Stimulated activated CD4-positive, alpha-beta T cell treated with anti-CD3 and anti-CD28 coated beads, Interleukin-1b, Interleukin-23, amount 100 ng/mL, for 48 hours (primary cell): ENCODE measurements at places on chromosomes 13 and 19.

- no peak for DNase-seq
These were observed 14.7 kb downstream of the LACC1 start for GRCh38 chr13:43894438-43894837.

- no peak for DNase-seq
These were observed 4.2 kb upstream of the AP1M1 start for GRCh38 chr19:16193466-16193865.

DNA sequence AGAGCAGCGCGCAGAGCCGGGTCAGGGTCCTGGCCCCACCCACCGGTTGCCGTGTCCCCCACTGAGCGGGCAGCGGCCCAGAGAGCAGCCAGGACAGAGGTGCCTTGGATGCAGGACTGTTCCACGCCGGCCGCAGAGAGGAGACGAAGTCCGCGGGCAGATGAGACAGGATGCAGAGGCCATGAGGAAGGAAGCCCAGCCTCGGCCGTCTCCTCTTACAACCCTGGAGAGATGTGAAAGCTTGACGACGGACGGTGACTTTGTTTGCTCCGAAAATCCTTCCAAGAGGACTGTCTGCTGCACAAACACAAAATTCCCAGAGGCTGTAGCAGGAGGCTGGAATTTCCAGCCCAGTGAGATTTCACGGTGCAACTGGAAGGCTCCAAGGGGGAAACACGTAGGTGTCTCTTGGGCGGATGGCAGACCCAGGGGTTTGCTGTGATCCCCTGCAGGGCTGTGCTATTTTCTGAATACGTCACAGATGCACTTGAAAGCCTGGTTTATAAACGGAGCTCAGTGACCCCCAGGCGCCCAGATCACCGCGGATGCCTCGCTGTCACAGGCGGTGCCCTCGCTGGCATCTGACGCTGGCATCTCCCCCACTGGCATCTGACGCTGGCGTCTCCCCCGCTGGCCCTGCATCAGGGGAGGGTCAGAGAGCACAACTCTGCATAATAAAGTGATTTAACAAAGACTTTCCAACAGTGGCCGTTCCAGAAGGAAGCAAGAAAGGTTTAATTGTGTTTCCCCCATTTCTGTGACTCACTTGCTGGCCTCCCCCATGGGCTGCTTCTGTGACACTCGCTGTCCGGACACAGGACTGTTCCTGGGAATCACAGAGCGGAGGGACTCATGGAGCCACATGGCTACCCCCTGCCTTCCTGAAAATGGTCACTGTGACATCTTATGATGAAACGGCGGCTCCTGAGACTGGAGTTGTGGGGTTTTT is 62.0 kb upstream of the C13orf46 start:
- DNase-seq: no peak

DNA sequence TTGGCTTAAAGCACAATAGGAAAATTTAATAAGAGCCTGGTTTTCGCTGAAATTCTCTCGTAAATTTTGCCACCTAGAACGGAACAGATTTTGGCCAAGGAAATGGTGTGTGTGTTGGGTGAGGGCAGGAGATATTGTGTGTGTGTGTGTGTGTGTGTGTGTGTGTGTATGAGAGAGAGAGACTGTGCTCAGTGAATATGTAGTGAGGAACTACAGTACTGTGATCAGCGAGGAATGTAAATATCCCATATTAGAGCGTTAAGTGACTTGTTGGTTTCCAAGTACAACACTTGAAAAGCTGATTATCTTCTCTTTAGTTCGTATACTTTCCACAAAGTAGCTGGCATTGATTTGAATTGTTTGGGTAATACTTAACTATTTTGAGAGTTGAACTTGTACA is 738.9 kb downstream of the PCDH9 start:
- no peak for DNase-seq

GRCh38 chr19:36112678-36113077 is 1.7 kb downstream of the OVOL3 start:
- DNase-seq: no peak

DNA sequence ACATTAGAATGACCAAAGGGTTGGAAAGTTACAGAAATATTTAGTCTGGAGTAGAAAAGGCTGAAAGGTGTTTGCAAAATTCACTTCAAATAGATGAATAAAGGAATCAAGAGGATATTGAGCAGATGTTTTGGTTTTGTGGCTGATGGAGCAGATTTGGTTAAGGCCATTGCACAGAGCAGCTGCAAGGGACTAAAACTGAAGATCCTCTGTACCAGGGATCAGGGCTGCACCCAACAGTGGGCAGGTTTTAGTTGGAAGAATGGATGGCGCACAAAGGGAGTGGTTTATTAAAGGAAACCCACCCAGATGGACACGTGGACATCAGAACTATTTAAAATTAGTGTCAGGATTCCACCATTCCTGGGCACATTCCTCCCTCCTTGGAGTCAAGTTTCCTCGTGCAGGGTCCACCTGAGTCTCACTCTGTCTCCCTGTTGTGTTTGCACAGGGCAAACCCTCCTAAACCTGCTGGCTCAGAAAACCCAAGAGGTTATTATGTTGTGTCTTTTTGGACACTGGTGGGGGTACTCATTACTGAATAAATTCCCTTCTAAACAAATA is 9.2 kb upstream of the UBAC2 start:
- no peak for DNase-seq

GRCh38 chr13:82407321-82407720 is 1475.0 kb downstream of the SLITRK1 start:
- DNase-seq: no peak

DNA sequence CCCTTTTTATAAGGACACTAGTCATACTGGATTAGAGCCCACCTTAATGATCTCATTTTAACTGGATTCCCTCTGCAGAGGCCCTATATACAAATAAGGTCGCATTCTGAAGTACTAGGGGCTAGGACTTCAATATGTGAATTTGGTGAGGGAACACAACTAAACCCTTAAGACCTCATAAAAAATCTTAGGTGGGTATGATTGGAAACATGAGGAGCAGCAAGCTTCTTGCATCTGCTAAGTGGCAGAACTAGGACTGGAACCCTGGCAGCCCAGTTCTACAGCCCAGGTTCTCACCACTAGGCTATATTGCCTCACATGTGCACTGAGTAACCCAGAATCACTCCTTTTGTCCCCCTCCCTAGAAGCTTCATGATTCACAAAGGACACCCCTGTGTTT is 17.1 kb upstream of the GRWD1 start:
- DNase-seq: no peak

- no peak for DNase-seq
These were observed 59.9 kb upstream of the DOCK9 start for GRCh38 chr13:99037756-99038155.

- DNase-seq: peak; percentile 42
These were observed 1.6 kb downstream of the PKN1 start for GRCh38 chr19:14434543-14435319.

GRCh38 chr19:46191972-46192371 is 37.6 kb upstream of the IGFL1 start:
- DNase-seq: no peak

DNA sequence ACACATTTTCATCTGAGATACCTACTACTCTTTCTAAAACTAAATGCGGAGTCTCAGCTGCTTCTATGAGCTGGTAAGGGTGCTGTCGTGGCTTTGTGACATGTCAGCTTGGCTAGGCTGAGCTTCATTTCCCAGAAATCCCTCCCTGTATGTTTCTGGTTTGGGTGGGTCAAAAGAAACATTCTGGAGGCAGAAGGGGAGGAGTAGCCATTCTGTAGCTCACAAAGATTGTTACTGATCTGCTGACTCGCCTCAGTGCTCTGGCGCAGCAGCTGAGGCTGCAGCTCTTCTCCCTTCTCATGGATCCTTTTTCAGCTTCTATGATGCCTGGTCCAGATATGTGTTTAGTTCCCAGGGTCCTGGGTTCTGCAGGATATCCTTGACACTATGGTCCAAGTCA is 114.7 kb downstream of the RAP2A start:
- no peak for DNase-seq

- DNase-seq: no peak
These were observed 20.8 kb upstream of the SEMA6B start for GRCh38 chr19:4580021-4580901.

- no peak for DNase-seq
These were observed 38.2 kb downstream of the PDCD5 start for GRCh38 chr19:32619051-32619685.

- DNase-seq: no peak
These were observed 77.1 kb upstream of the WASF3 start for GRCh38 chr13:26480246-26480855.

DNA sequence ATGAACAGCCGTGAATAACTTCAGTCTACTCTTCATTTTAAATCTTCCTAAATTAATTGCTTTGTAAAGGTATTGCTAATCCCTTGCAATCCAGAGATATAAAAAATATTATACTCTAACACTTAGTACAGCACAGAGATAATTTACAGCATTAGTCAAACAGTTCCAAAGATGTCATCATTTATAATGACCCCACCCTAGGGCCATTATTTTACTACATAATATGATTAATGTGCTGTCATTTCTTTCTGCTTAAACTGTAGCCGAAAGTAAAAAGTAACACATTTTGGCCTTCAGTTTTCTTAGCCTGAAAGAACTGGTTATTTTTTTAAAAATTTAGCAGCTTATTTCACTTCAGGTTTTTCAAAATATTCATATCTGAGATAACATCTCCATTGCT is 256.3 kb upstream of the RFC3 start:
- DNase-seq: no peak

DNA sequence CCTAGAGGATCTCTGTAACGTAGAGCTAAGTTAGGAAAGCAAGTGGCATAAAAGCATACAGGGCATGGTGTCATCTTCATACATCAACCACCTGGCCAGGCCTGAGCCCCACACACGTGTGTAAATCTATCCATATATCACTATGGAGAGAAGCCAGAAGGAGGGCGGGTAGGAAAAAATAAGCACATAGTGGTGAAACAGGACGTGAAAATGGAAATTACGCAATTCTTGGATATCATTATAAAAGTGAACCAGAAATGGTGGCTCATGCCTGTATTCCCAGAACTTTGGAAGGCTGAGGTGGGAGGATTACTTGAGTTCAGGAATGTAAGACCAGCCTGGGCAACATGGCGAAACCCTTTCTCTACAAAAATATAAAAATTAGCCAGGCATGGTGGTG is 43.4 kb downstream of the PDCD5 start:
- no peak for DNase-seq

DNA sequence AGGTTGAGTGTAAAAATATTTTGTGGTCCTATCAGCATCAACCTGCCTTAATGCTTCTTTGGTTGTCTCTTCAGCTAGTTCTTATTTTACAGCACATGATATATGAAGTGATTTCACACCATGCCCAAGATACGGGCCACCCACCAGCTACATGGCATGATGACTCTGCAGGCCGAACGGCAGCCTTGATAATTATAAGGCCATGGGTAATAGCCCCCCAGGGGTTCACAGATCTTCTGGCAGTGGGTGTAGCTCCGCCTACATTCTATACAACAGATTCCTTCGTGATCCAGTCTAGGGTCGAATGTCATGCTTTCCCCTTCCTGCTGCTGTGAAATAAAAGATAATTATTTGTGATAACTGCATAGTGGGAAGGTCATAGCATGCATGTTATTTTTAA is 36.1 kb downstream of the CNMD start:
- no peak for DNase-seq

DNA sequence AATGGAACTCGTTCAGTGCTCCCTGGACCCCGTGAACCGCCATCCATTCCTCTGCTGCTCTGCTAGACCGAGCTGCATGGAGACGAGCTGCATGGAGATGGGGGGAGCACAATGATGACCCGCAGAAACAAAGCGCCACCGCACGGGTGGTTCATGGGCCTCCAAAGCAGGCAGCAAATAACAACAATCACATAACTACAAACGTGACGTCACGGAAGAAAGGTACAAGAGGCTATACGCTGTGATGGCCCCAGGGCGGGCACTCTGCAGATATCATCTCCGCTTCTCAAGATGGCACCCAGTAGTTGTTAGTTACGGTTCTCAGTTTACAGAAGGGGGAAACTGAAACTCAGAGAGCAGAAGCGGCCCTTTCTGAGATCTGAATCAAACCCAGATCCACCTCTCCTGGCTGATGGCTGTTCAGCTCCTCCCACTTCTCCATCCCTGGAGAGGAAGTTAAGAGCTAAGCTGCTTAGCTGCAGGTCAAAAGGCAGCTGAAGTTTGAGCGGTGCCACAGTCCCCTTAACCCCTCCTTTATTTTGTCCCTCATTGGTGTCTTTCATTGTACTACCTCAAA is 1.7 kb downstream of the ATP13A1 start:
- DNase-seq: peak; percentile 57

- DNase-seq: no peak
These were observed 170.9 kb upstream of the ZNF507 start for GRCh38 chr19:32174386-32175113.

- no peak for DNase-seq
These were observed 389.9 kb upstream of the PCDH9 start for GRCh38 chr13:67619995-67620380.

DNA sequence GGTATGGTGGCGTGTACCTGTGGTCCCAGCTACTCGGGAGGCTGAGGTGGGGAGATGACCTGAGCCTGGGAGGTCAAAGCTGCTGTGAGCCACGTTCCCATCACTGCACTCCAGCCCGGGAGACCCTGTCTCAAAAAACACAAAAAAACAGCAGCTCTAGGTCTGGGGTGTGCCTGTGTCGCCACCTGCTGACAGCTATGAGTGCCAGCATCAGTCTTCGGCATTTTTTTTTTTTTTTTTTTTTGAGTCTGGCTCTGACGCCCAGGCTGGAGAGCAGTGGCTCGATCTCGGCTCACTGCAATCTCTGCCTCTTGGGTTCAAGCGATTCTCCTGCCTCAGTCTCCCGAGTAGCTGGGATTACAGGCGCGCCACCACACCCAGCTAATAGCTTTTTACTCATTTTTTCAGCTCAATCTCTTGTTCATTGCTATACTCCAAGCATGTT is 10.1 kb downstream of the AP2S1 start:
- peak; percentile 38 for DNase-seq
